Thoracic aorta (tissue), 2 donors: ENCODE measurements at places on chromosomes 3 and 15.
A peak's percentile ranks its signal among the peaks of the same experiment; 100 is the strongest.

GRCh38 chr15:59794229-59794886 lies 105.2 kb upstream of the BNIP2 start:
- DNase-seq: no peak

DNA sequence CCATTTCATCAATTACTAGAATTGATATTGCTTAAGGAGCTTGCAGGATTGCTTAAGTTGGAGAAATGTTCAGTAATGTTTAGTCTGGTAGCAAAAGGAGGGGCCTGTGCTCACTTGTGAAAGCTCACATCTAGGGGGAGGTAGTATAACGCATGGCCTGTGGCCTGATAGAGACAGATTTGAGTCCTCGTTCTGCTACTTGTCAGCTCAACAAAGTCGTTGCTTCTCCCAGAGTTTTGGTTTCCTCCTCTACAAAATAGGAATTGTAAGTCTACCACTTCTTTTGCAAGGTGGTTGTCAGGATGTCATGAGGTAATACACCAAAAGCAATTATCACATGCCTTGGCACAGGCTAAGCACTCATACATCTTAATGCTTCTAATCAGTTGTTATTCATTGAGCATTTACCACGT lies 1.3 kb downstream of the ST3GAL6 start:
- DNase-seq: no peak

- DNase-seq: no peak
Measured at GRCh38 chr3:125202197-125202596, 10.4 kb downstream of the SLC12A8 start.

DNA sequence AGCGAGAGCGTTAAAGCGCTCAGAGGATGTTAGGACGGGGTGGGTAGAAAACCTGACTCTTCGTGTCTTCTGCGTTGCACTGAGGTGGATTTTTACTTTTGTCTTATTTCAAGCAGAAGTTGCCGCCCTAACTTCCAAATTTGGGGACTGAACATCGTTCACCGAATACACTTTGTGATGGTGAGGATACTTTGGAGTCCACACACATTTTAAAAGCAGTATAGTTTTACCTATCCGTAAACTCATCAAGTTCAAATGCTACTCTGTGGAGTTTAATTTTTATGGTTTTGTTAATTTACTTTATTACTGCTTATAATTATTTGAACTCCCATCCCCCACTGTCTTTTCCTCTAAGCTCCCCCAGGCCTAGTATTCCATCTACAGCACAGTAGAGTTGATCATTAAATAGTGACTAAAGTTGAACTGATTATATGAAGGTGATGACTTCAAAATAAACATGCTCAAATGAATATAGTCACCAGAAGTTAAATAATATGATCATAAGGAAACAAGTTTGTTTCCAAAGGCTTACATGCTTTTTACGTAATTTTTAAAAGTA lies 617 bp upstream of the EOGT start:
- no peak for DNase-seq

GRCh38 chr3:53513556-53514190 lies 19.3 kb downstream of the CACNA1D start:
- no peak for DNase-seq

GRCh38 chr3:160473221-160473620 lies 23.6 kb upstream of the TRIM59 start:
- DNase-seq: no peak

DNA sequence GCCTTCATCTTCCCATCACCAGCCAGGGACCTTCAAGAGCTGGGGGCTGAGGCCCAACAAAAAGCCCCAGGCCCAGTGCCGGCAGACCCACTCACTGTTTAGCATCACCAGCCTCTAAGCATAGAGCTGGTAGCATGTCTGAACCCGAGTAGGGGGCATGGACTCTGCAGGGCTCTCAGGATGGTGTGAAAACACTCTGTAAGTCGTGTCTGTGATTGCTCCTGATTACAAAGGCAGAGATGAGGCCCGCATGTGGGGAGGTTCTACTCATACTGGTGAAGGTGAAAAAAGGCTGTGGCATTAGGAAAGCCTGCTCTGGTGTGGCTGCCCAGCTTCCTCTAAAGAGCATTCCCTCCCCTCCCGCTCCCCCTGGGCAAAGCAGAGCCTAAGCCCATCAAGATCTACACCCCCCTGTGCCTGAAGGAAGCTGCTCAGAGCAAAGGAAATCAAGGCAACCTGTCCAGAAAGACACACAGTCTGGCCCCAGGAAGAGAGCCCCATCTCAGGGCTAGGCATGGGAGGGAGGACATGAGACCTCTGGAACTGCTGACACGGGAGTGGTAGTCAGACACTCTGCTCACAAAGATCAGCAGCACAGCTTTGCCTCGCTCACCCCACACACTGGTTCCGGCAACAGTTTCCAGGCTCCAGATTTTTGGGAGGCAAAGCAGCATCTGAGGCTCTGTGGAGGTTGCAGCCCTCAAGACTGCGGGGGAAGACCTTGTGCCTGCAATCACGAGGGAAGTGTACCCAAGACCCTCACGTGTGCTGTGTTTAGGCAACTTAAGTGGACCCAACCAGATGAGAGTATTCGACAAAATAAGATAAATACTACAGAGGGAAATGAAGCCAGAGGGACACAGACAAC lies 36.7 kb downstream of the CCDC12 start:
- no peak for DNase-seq

DNA sequence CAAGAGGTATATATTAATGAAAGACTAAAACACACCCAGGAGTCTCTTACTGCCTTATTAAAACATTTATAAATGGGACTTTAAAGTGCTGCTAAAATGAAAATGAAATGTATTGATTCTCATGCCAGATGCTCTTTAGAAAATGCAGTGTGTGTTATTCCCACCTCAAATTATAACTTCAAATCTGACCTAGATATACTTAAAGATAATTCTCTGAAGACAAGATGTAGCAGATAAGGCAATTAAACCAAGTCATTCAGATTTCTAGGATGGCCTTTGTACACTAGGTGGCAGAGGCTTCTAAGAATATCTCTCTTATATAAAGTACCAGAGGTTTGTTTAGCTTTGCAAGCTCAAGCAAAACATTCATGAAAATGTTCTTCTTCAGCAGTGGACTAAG lies 26.9 kb upstream of the GOLGA8B start:
- DNase-seq: no peak

DNA sequence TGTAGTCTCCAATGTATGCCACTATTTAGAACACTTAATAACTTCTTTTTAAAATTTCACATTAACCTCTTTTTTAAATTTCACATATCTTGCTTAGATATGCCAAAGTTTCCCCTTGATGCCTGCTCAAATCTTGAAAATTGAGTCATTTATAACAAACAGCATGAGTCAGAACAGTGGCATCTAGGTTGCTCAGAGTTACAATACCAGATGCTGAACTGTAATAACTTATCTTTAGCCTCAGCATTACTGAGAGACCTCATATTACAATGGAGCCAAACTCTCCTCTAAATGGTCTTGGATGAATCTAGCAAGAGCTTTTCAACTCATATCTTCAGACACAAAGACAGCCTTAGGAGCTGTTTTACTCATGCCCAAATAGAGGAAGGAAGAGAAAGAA lies 439.3 kb upstream of the ARPP21 start:
- no peak for DNase-seq

DNA sequence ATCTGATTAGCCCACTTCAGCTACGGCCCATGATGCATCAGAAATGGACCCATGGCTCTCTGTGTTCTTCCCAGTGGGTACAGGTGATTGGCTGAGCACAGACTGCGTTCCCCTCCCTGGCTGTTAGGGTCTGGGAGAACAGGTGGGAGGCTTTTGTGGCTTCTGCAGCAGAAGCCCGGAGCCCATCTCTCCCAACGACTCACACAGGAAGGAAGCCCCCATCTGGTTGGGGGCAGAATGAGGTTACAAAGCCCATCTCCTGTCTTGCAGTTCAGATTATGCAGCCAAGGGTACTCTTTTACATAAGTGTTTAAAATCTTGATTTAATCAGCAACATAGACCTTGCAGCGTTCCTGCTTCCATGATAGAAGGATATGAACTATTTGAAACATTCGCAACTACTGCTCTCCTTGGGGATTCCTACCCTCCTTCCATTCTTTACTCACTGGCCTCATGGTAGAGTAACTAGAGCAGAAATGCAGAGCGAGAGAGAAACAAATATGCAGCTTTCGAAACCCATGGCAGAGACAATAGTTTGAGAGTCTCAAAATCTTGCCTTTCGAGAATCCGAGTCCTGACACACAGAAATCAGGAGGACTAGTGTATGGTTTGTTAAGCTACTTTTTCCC lies 291.3 kb downstream of the TLE3 start:
- no peak for DNase-seq

DNA sequence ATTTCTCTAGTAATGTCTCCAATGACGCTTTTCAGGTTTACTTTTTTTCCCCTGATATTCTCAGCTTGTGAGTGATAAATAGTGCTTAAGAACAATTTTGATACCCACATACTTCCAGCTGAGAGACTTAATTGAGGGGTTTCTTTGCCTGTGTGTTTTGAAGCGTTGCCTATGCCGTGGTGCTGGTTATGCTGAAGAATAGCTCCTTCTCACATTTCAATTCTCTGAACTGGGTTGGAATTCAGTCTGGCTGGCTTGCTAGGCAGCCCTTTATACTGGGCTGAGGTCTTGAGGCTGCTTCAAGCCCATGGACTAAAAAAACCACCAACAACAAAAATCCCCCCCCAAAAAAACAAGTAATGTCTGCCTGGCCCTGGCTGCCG lies 87.4 kb downstream of the CHST2 start:
- no peak for DNase-seq

GRCh38 chr3:146274833-146275232 lies 23.9 kb upstream of the PLSCR4 start:
- DNase-seq: no peak

DNA sequence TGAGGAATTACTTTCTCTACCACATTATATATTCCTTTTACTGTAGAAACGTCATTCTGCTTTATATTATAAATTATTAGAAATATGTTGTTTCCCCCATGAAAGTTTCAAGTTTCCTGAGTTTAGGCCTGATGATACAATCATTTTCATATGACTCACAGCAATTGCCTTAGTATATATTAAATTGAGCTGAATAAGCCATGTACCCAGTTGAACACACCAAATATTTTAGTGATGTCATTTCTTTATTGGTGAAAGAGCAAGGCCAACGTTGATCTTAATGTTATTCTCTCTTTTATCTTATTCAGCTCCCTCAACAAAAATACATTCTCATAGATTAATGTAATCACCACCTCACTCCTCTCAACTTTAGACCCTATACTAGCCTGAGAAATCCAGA lies 30.8 kb downstream of the B3GNT5 start:
- DNase-seq: no peak

- no peak for DNase-seq
Measured at GRCh38 chr3:49674497-49674983, 389 bp downstream of the APEH start.

GRCh38 chr15:29480949-29481348 lies 211.3 kb upstream of the NSMCE3 start:
- no peak for DNase-seq

GRCh38 chr3:88385090-88385489 lies 235.3 kb downstream of the C3orf38 start:
- DNase-seq: no peak

- DNase-seq: no peak
Measured at GRCh38 chr3:174633342-174633741, 225.8 kb upstream of the NAALADL2 start.

- no peak for DNase-seq
Measured at GRCh38 chr3:145087038-145087437, 1073.9 kb downstream of the PLOD2 start.

GRCh38 chr3:126300761-126301481 lies 56.3 kb downstream of the KLF15 start:
- peak; percentile 50 for DNase-seq

- DNase-seq: no peak
Measured at GRCh38 chr3:7766530-7766929, 735.1 kb upstream of the LMCD1 start.

- DNase-seq: no peak
Measured at GRCh38 chr3:22358334-22358733, 607.3 kb upstream of the ZNF385D start.

DNA sequence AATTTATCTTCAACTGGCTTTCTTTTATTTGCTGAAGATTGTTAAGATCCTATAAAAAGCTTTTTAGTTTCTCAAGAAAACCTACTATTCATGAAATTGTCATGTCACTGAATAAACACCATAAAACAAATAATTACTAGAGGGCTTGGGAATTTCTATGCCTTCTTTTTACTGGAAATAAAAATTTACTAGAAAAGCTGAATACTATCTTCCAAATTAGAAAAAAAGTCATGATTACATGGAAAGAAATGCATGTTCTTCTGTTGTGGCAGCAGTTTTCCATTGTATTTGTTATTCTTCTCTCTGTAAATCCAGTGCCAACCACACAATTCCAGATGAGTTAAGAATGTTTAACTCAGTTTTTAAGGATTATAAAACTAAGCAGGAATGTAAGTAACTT lies 153.8 kb downstream of the RAP2B start:
- no peak for DNase-seq

- DNase-seq: no peak
Measured at GRCh38 chr3:162507397-162507796, 1010.8 kb downstream of the OTOL1 start.

GRCh38 chr3:63333815-63334214 lies 55.7 kb downstream of the SYNPR start:
- no peak for DNase-seq

GRCh38 chr15:80693682-80694610 lies 1.2 kb upstream of the ABHD17C start:
- DNase-seq: no peak

DNA sequence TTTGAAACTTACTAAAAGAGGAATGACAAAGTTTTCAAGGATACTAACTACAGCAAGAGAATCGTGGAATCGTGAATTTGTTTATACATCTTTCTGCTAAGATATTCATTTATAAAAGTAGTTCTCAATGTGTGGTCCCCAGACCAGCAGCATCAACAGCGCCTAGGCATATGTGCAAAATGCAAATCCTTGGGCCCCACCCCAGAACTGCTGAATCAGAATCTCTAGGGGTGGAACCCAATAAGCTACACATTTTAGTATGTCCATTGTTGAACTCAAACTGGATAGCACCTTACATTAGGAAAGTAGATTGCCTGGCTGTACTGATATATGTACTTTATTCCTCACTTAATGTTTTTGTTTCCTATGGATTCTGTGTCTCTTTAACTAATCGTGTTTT lies 346.0 kb downstream of the MFSD1 start:
- no peak for DNase-seq

GRCh38 chr3:118436697-118437262 lies 597.9 kb downstream of the IGSF11 start:
- no peak for DNase-seq

DNA sequence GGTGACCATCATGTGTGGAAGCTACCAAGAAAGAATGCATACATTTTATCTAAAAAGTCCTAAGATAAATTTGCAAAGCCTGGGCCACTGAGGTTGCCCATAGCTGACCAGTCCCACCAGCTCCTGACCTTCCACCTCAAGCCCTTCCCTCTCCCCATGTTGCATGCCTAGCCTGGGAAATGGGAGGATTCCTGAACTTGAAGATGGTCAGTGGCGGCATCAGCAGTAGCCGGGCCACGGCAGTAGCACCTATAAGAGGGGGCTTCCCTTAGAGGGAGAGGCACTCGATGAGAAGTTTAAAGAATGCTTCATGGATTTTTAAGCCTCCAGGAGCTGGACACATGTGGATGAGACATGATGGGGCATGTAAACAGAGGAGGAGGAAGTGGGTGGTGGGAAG lies 172.1 kb downstream of the KLF13 start:
- DNase-seq: no peak
